ENCODE measurements at places on chromosomes 4 and X. TPM values are rescaled to one million over a fixed set of nuclear protein-coding genes. Genes with fewer than 3 reads are reported as not detected.

PGAM4 gene
- not detected for total RNA-seq

PARM1 gene
- total RNA-seq, result 128 TPM

JADE3 gene
- 5.5 TPM for total RNA-seq

KIF4A gene
- 63.1 TPM for total RNA-seq

RASL11B gene
- 21.2 TPM for total RNA-seq

MTTP gene
- total RNA-seq, result 0.20 TPM

MAGT1 gene
- total RNA-seq, result 72.2 TPM

MAGEA2B gene
- 2.2 TPM for total RNA-seq

GPRASP1 gene
- 2.3 TPM for total RNA-seq

PLXNB3 gene
- total RNA-seq, result 2.0 TPM

GAGE12F gene
- not detected for total RNA-seq

SPANXN3 gene
- total RNA-seq, result not detected

MAGEA2 gene
- not detected for total RNA-seq

RIBC1 gene
- total RNA-seq, result 0.33 TPM

AFP gene
- 12.7 TPM for total RNA-seq

SULT1B1 gene
- total RNA-seq, result 0.28 TPM

GRSF1 gene
- total RNA-seq, result 121 TPM

SORBS2 gene
- not detected for total RNA-seq

TLR10 gene
- total RNA-seq, result not detected

PTPN13 gene
- 18.1 TPM for total RNA-seq

PWWP3B gene
- total RNA-seq, result 9.3 TPM

SSX4 gene
- total RNA-seq, result not detected

PRR27 gene
- total RNA-seq, result not detected

TXK gene
- 0.35 TPM for total RNA-seq

CXXC4 gene
- total RNA-seq, result 4.6 TPM

NOX1 gene
- not detected for total RNA-seq
